Mesenchymal stem cell (in vitro differentiated cells and primary cell): ENCODE measurements at places on chromosomes 11 and 22.
A peak's percentile ranks its signal among the peaks of the same experiment; 100 is the strongest.

GRCh38 chr11:107859459-107860239 is 1.1 kb upstream of the SLC35F2 start:
- H3K4me3 ChIP-seq, result peak overlapping the region; percentile 98
- no peaks in the 10 kb centered on the region for H3K27me3 ChIP-seq
- peak; percentile 25 for DNase-seq
- H3K27ac ChIP-seq, result no peak overlapping the region
- H3K4me1 ChIP-seq, result peaks cover 5% of the 10 kb centered on the region
- H3K36me3 ChIP-seq, result no peaks in the 10 kb centered on the region

- peaks cover 2% of the 10 kb centered on the region for H3K4me1 ChIP-seq
- no peak overlapping the region for H3K27ac ChIP-seq
- H3K4me3 ChIP-seq, result no peak overlapping the region
- DNase-seq, result no peak
- H3K27me3 ChIP-seq, result no peaks in the 10 kb centered on the region
These were observed 46.6 kb downstream of the KCNQ1OT1 start for GRCh38 chr11:2653198-2653551.

- H3K4me1 ChIP-seq, result peaks cover 3% of the 10 kb centered on the region
- H3K4me3 ChIP-seq, result no peak overlapping the region
- H3K27ac ChIP-seq, result no peak overlapping the region
- H3K27me3 ChIP-seq, result peaks cover 80% of the 10 kb centered on the region
These were observed 91.1 kb upstream of the LMO1 start for GRCh38 chr11:8354622-8355415.

GRCh38 chr11:96054870-96055705 is 131.2 kb upstream of the MTMR2 start:
- peak; percentile 67 for DNase-seq
- H3K27me3 ChIP-seq, result no peaks in the 10 kb centered on the region
- H3K4me1 ChIP-seq, result peaks cover 4% of the 10 kb centered on the region
- H3K36me3 ChIP-seq, result no peaks in the 10 kb centered on the region

- peaks cover 74% of the 10 kb centered on the region for H3K27me3 ChIP-seq
- H3K4me1 ChIP-seq, result no peaks in the 10 kb centered on the region
These were observed 15.0 kb downstream of the USH1C start for GRCh38 chr11:17528906-17529843.

GRCh38 chr11:91686700-91687099 is 537.9 kb upstream of the FAT3 start:
- H3K27me3 ChIP-seq, result no peaks in the 10 kb centered on the region
- H3K27ac ChIP-seq, result no peak overlapping the region
- H3K36me3 ChIP-seq, result no peaks in the 10 kb centered on the region
- H3K4me1 ChIP-seq, result no peaks in the 10 kb centered on the region
- no peak overlapping the region for H3K4me3 ChIP-seq
- no peak for DNase-seq

GRCh38 chr11:110777775-110778174 is 65.5 kb upstream of the ARHGAP20 start:
- H3K27me3 ChIP-seq, result no peaks in the 10 kb centered on the region
- H3K27ac ChIP-seq, result no peak overlapping the region

DNA sequence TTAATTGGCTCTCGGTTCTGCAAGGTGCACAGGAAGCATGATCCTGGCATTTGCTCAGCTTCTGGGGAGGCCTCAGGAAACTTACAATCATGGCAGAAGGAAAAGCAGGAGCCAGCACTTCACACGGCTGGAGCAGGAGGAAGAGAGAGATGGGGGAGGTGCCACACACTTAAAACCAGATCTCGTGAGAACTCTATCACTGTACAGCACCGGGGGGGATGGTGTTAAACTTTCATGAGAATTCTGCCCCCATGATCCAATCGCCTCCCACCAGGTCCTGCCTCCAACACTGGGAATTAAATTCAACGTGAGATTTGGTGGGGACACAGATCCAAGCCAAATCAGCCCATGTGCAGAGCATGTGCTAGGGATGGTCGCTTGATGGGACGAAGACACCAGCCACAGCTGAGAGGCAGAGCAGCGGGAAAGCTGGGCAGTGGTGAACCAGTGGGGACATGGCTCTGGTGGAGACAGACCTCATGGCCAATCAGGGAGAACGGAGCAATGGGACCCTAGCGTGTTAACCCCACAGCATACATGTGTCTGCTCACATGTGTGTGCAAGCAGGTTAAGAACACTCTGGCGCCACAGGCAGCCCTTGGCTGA is 6.2 kb downstream of the TANGO2 start:
- no peaks in the 10 kb centered on the region for H3K27me3 ChIP-seq
- peaks cover 54% of the 10 kb centered on the region for H3K36me3 ChIP-seq
- no peak for DNase-seq
- peaks cover 9% of the 10 kb centered on the region for H3K4me1 ChIP-seq

DNA sequence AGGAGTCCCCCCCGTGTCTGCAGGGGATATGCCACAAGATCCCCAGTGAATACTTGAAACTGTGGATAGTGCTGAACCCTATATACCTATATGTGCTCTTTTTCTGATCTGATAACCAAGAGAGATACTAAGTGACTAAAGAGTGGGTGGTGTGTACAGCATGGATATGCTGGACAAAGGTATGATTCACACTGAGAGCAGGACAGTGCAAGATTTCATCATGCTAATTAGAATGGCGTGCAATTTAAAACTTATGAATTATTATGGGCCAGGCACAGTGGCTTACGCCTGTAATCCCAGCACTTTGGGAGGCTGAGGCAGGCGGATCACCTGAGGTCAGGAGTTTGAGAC is 90.2 kb upstream of the ALKBH3 start:
- no peak for DNase-seq
- H3K36me3 ChIP-seq, result peaks cover 10% of the 10 kb centered on the region

- H3K4me3 ChIP-seq, result no peak overlapping the region
- H3K4me1 ChIP-seq, result no peaks in the 10 kb centered on the region
- no peak for DNase-seq
- H3K36me3 ChIP-seq, result no peaks in the 10 kb centered on the region
These were observed 320.0 kb upstream of the LRRC4C start for GRCh38 chr11:41779401-41779960.

- H3K4me1 ChIP-seq, result peaks cover 22% of the 10 kb centered on the region
- H3K27me3 ChIP-seq, result peaks cover 49% of the 10 kb centered on the region
- no peak overlapping the region for H3K27ac ChIP-seq
- H3K4me3 ChIP-seq, result no peak overlapping the region
- DNase-seq, result no peak
These were observed 6.9 kb downstream of the FXYD6 start for GRCh38 chr11:117869604-117870003.

- no peak overlapping the region for H3K4me3 ChIP-seq
- H3K27ac ChIP-seq, result no peak overlapping the region
- no peaks in the 10 kb centered on the region for H3K36me3 ChIP-seq
- no peak for DNase-seq
These were observed 69.1 kb downstream of the CDKN1C start for GRCh38 chr11:2816523-2816922.

DNA sequence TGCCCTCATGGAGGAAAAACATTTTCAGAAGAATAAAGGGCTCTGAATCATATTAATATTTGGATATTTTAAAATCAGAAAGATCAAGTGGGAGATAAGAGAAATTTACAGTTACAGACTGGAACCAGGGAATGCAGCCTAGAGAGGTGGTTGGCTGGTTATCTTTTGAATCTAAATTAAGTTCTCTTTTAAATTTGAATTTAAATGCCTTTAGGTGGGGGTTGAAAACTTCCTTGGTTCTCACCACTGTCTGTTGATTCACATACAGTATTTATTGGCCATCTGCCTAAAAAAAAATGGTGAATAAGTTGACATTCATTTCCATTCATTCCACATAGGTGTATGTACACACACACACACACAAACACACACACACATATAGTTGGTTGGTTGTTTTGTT is 35.7 kb upstream of the PTPRJ start:
- H3K4me1 ChIP-seq, result peaks cover 13% of the 10 kb centered on the region
- no peak for DNase-seq
- no peak overlapping the region for H3K4me3 ChIP-seq
- no peaks in the 10 kb centered on the region for H3K36me3 ChIP-seq

DNA sequence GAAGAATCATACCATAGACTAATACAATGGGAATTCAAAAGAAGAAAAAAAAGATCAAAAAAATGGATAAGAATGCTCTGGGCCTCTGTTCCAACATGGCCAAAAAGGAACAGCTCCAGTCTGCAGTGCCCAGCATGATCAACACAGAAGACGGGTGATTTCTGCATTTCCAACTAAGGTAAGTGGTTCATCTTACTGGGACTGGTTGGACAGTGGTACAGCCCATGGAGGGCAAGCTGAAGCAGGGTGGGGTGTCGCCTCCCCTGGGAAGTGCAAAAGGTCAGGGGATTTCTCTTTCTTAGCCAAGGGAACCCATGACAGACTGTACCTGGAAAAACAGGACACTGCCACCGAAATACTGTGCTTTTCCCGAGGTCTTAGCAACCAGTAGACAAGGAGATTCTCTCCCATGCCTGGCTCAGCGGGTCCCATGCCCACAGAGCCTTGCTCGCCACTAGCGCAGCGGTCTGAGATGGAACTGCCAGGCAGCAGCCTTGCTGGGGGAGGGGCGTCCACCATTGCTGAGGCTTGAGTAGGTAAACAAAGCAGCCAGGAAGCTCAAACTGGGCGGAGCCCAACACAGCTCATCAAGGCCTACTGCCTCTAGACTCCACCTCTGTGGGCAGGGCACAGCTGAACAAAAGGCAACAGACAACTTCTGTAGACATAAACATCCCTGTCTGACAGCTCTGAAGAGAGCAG is 428.4 kb downstream of the MN1 start:
- H3K4me3 ChIP-seq, result no peak overlapping the region
- peaks cover 8% of the 10 kb centered on the region for H3K4me1 ChIP-seq
- peak; percentile 91 for DNase-seq

GRCh38 chr22:32562916-32563315 is 88.3 kb downstream of the FBXO7 start:
- peaks cover 9% of the 10 kb centered on the region for H3K27me3 ChIP-seq
- H3K4me1 ChIP-seq, result peaks cover 4% of the 10 kb centered on the region
- DNase-seq, result peak; percentile 27
- no peak overlapping the region for H3K4me3 ChIP-seq
- no peaks in the 10 kb centered on the region for H3K36me3 ChIP-seq

GRCh38 chr11:9895006-9895405 is 231.1 kb downstream of the SWAP70 start:
- H3K27me3 ChIP-seq, result no peaks in the 10 kb centered on the region
- peak; percentile 18 for DNase-seq
- H3K4me1 ChIP-seq, result peaks cover 2% of the 10 kb centered on the region
- H3K36me3 ChIP-seq, result peaks cover 35% of the 10 kb centered on the region
- no peak overlapping the region for H3K4me3 ChIP-seq
- H3K27ac ChIP-seq, result no peak overlapping the region

GRCh38 chr11:110303414-110303826 is 7.0 kb upstream of the RDX start:
- DNase-seq, result no peak
- no peak overlapping the region for H3K4me3 ChIP-seq
- H3K36me3 ChIP-seq, result no peaks in the 10 kb centered on the region
- H3K4me1 ChIP-seq, result peaks cover 1% of the 10 kb centered on the region

DNA sequence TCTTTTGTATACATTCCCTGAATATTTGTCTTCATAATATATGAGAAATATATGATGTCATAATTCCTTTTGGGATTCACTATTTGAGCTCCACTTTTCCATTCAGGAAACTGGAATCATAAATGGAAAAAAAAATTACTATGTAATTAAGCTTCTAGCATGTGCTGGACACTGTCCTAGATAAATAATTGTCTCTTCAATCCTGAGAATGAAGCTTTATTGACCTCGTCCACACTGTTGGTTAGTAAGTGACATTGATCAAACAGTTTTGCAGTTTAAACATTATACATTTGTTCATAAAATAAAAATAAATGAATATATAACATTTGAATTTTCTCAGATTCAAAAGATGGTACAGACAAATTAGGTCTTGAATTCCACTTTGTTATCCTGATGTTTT is 1691.2 kb downstream of the LRRC4C start:
- no peak overlapping the region for H3K4me3 ChIP-seq
- H3K36me3 ChIP-seq, result no peaks in the 10 kb centered on the region
- no peaks in the 10 kb centered on the region for H3K4me1 ChIP-seq
- no peaks in the 10 kb centered on the region for H3K27me3 ChIP-seq
- DNase-seq, result no peak
- H3K27ac ChIP-seq, result no peak overlapping the region

- H3K4me3 ChIP-seq, result no peak overlapping the region
- H3K36me3 ChIP-seq, result no peaks in the 10 kb centered on the region
- H3K27ac ChIP-seq, result no peak overlapping the region
- no peaks in the 10 kb centered on the region for H3K4me1 ChIP-seq
- H3K27me3 ChIP-seq, result no peaks in the 10 kb centered on the region
- no peak for DNase-seq
These were observed 41.0 kb downstream of the PAX6 start for GRCh38 chr11:31770011-31770700.

DNA sequence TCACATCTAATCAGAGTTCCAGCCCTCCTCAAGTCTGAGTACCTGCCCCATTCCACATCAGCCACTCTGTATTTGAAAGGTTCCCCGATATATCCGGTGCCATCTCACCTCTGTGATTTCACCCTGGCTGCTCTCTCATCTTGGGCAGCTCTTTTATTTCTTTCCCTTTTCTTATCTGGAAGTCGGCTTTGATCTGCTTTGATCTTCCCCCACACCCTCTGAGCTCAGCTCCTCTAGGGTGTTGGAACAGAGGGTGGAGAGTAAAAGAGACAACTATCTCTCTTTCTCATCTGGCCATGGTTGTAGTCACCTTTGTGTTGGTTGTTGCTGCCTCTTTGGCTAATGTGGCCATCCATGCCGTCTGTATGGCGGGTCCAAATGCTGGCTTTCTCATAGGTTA is 108.3 kb downstream of the ENTHD1 start:
- H3K36me3 ChIP-seq, result no peaks in the 10 kb centered on the region
- DNase-seq, result no peak
- no peaks in the 10 kb centered on the region for H3K4me1 ChIP-seq
- no peak overlapping the region for H3K4me3 ChIP-seq
- H3K27ac ChIP-seq, result no peak overlapping the region
- peaks cover 25% of the 10 kb centered on the region for H3K27me3 ChIP-seq

- H3K27ac ChIP-seq, result no peak overlapping the region
- no peaks in the 10 kb centered on the region for H3K27me3 ChIP-seq
- H3K36me3 ChIP-seq, result peaks cover 4% of the 10 kb centered on the region
- no peak overlapping the region for H3K4me3 ChIP-seq
These were observed 152.7 kb downstream of the ADAMTS15 start for GRCh38 chr11:130601141-130601540.

- no peaks in the 10 kb centered on the region for H3K4me1 ChIP-seq
- H3K27ac ChIP-seq, result no peak overlapping the region
- no peak overlapping the region for H3K4me3 ChIP-seq
These were observed 108.7 kb upstream of the SNX19 start for GRCh38 chr11:131025020-131025419.
